Activated CD4-positive, alpha-beta T cell treated with anti-CD3 and anti-CD28 coated beads for 4 hours (primary cell): ENCODE measurements at places on chromosomes 12 and 14.

- DNase-seq: no peak
Observed at GRCh38 chr12:130280231-130280630, 57.5 kb upstream of the PIWIL1 start.

DNA sequence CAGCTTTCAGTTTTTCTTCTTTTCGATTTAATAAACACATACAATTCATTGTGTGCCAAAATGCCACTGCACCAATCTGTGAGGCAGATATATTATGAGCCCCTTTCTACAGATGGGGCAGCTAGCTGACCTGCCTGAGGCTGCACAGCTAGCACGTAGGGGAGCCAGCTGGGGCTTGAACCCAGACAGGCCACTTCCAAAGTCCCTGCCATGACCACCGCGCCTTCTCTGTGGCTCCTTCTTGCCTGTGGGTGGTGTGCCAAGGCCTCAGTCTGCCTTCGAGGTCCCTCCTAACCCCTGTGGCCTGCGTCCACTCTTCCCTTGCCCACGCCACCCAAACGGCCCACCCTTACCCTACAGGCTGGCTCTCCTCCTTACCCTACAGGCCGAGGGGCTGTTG lies 16.2 kb downstream of the FAM222A start:
- DNase-seq: no peak

DNA sequence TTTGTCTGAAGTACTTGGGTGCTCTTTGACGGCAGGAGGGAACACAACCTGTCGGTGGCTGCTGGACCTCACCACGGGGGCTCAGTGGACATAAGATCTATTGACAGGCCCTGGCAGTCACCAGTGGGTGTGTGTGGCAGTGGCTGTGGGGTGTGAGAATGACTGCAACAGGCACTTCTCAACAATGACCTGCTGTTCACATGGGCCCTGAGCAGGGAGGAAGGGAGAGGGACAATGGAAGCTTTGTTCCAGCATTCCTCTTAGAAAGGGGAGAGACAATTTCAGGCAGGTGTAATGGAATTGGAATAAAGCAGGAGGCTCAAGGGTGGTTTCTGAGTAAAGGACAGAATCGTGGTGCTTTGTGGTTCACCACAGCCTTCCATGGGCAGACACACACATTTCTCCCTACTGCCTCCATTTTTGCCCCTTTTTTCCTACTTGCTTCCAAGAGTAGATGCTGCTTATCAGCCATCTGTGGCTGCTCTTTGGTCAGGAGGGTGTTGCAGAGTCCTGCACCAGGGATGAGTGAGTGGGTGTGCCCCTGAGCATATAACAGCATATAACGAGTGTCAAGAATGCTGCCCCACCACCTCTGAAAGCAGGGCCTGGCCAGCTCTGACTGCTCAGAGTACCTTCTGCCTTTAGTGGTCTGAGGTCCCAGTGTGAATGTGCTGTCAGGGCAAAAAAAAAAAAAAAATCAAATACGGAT lies 267.7 kb downstream of the RASSF9 start:
- no peak for DNase-seq

GRCh38 chr14:60665177-60665550 lies 15.9 kb upstream of the SIX1 start:
- DNase-seq: no peak

DNA sequence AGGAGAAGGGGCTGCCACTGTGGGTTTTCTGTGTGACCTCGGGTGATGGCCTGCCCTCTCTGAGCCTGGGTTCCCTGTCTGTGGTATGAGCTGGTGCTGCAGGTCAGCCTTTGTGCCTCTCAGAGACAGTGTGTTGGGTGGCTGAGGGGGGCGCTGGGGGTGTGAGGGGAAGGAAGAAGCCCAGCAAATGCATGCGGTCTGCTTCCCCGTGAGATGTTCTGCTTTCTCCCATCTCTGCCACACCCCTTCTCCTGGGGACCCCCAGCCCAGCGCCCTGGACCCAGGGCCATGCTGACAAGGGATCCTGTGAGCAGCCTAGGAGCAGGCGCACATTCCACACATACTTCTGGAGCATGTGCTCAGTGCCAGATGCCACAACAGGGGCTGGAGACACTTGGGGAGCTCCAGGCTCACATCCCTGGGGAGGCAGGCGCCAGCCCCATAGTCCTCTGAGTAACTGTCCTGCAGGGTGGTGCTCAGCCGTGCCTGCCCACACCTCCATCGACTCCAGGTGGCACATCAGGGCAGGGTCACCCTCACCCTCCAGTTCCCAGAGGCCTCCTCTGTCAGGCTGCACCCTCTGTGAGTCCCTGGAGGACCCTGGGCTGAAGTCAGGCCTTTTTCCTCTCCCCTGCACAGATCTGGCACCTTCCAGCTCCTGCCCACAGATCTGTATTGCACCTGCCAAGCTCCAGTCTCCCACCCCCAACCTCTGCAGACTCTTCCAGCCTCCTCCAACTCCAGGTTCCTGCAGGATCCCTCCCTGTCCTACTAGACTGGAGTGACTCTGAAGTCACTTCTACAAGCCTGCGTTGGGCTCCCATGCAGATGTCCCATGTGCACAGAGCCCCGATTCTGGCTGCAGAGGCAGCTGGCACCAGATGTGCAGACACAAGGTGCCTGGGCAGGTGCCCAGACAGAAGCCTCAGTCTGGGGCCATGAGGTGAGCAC lies 205.6 kb downstream of the KIF26A start:
- DNase-seq: no peak

- DNase-seq: no peak
Observed at GRCh38 chr12:25295361-25295760, 44.6 kb upstream of the KRAS start.

GRCh38 chr14:77024171-77024691 lies 4.3 kb downstream of the IRF2BPL start:
- peak; percentile 65 for DNase-seq

GRCh38 chr14:73884438-73885190 lies 2.0 kb upstream of the ZNF410 start:
- DNase-seq: no peak

DNA sequence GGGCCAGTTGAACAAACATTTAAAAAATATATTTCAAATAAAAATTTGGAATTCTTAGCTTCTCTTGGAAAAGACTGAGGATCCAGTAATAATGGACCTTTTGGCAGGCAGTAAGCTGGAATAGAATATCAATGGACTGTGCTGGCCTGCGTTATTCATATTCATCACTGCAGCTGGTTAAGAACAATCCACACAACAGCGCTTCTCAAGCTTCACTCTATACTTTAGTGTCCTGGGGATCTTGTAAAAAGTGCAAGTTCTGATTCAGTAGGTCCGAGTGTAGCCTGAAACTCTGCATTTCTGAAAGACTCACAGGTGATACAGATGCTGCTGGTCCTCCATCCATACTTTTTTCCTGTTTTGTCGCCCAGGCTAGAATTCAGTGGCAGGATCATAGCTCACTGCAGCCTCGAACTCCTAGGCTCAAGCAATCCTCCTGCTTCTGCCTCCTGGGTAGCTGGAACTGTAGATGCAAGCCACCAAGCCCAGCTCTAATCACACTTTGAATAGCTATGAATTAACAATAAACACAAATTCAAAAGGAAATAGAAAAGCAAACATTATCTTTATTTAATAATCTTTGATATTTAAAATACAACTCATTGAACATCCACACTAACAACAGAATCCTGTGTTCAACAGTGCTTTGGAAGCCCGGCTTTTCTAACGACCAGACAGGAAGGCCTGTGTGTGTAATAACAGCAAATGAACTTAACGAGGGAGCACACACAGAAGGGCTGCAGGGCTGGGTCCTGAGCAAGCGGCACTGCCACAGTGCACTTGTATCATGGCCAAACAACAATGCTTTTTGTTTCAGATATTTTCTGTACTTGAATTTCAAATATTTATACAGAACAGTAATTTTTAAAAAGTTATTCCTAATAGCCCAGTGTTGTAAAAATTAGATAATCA lies 18.4 kb upstream of the TRIP11 start:
- no peak for DNase-seq

DNA sequence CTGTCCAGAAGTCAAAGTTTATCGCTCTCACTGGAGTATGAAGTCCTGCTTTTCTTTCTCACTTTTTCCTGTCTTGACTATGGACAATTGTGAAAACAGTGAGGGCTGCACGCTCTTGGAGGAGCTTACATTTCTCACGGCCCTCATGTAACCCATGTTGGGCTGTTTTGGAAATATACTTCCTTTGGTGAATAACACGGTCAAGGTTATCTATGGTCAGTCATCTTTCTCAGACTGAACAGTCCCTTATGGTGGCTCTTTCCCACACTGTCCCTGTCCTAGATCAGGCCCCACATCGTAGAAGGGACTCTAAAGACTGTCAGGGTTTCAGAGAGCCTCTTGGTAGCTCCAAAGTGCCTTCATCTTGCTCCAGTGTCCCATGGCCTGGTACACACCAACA lies 7.2 kb downstream of the CCDC92 start:
- DNase-seq: no peak

DNA sequence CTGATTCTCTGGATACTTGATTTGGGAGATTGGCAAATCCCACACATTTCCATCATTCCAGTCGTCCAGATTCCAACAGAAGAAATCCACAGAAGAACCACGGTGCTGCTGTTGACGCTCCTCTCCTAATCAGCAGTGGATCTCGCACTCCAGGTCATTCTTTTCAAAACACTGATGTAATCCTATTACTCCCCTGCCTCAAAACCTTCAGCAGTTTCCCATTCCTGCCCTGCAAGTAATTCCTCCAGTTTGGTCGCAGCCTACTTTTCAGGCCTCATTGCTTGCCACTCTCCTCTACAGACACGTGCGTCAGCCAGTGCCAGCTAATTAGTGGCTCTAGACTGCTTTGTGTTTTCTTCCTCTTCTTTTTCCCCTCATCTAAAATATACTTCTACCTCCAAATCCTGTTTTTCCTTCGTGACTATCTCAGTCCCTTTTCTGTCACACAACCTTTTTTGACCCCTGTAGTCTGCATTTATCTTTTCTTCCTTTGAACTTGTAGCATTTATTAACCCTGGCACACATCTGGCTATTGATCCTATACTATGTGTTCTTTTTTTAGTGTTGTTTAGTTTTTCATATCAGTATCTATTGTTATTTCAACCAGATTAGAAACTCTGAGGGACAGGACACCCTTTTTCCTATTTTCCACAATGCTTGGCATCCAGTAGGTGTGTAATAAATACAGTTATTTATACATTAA lies 36.8 kb downstream of the PRORP start:
- no peak for DNase-seq

- peak; percentile 73 for DNase-seq
Observed at GRCh38 chr12:57741844-57742738, 2.7 kb upstream of the TSPAN31 start.

- DNase-seq: no peak
Observed at GRCh38 chr14:104335176-104335575, 196.8 kb downstream of the KIF26A start.

- DNase-seq: no peak
Observed at GRCh38 chr12:49332441-49332861, 4.5 kb downstream of the C1QL4 start.

GRCh38 chr14:105200641-105201040 lies 19.5 kb upstream of the NUDT14 start:
- DNase-seq: no peak
